ENCODE measurements at places on chromosomes 4 and X.

- no peak for DNase-seq
Measured at GRCh38 chrX:28920153-28920943, 333.1 kb downstream of the IL1RAPL1 start.

DNA sequence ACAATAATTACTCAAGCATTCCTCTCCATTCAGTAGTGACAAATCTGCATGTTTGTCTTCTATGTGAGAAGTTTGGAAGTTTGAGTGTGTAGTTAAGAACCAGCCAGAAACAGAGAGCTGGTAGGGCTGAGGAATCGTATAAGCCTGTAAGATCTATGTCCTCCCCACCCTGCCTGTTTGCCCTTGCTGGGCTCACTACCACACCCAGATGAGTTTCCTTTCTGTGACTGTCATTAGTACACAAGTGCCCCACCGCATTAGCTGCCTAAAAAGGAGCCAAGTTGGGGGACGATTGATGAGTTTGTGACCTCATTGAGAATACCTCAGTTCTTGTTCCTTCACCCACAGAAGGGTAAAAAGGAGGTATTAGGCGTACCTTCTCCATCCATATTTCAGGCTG is 28.3 kb downstream of the DOCK11 start:
- peak; percentile 41 for DNase-seq

GRCh38 chr4:165532976-165533375 is 154.2 kb downstream of the CPE start:
- DNase-seq = no peak

GRCh38 chr4:177246641-177247584 is 62.8 kb upstream of the NEIL3 start:
- no peak for DNase-seq

DNA sequence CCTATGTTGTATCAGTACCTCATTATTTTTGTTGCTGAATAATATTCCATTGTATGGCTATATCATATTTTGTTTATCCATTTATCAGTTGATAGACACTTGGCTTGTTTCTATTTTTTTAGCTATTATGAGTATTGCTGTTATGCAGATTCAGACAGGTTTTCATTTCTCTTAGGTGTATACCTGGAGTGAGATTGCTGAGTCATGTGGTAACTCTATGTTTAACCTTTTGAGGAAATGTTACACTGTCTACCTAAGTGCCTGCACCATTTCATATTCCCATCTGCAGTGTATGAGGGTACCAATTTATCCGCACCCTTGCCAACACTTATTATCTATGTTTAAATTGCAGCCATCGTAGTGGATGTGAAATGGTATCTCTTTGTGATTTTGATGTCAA is 43.0 kb upstream of the SH3RF1 start:
- no peak for DNase-seq
